ENCODE measurements at places on chromosomes 2 and 18. TPM values are rescaled to one million over a fixed set of nuclear protein-coding genes. Genes with fewer than 3 reads are reported as not detected.

FABP1 gene
- not detected for total RNA-seq

ANKRD36C gene
- total RNA-seq, result 39.8 TPM

IL37 gene
- total RNA-seq, result not detected

TBR1 gene
- total RNA-seq, result not detected

DNA sequence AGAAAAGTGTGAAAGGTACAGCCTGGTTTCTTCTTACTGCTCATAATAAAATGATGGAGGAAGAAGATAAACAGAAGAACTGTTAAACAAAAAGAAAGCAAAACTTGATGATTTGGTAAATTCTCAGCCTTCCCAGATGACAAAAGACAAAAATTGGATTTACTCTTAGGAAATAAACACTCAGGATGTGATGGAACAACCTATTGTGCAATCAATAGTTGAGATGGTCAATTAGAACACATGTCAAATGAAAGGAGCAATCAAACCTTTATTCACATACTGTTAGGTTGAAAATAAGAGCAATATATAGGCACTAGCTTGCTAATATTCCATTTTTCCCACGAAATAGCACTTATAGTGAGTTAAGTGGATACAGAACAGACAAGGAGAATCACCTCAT, 1174.0 kb upstream of the SLC39A10 start:
- no peak for DNase-seq

FLACC1 gene
- 4.2 TPM for total RNA-seq

- DNase-seq, result no peak
Measured at GRCh38 chr2:70949086-70949485, 13.4 kb downstream of the ATP6V1B1 start.

Measured in thoracic aorta (tissue), 2 donors.